ENCODE measurements at places on chromosomes 3 and 15.

- no peak for DNase-seq
Measured at GRCh38 chr3:17054982-17055343, 170.2 kb downstream of the PLCL2 start.

DNA sequence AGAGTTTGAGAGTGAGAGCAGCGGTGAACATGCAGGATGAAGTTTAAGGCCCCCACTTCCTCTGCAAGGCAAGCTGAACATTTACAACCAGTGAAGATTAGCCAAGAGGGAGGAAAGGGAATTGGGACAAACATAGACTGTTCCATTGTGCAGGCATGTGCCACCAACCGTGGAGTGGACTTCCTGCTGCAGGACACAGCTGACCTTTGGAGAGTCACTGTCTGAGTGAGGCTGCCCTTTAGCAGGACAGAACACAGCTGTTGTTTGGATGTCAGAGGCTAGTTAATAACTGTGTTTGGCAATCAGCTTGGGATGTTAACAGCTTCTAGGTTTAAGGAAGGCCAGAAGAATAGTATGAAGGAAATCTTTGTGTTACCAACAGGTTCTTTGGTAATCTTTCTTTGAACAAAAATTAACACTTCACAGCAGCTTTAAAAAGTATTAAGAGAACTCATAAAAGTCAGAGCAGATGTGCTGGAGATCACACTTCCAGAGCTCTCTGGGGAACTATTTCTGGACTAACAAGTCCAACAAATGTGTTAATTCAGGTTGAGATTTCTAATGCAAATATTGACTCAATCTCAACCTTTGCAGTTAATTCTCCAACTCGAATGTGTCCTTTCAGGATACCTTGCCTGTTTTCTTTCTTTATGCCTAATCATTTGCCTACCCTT lies 31.4 kb downstream of the CTDSPL start:
- no peak for DNase-seq

GRCh38 chr15:50458348-50459112 lies 34.3 kb downstream of the USP8 start:
- DNase-seq: no peak

DNA sequence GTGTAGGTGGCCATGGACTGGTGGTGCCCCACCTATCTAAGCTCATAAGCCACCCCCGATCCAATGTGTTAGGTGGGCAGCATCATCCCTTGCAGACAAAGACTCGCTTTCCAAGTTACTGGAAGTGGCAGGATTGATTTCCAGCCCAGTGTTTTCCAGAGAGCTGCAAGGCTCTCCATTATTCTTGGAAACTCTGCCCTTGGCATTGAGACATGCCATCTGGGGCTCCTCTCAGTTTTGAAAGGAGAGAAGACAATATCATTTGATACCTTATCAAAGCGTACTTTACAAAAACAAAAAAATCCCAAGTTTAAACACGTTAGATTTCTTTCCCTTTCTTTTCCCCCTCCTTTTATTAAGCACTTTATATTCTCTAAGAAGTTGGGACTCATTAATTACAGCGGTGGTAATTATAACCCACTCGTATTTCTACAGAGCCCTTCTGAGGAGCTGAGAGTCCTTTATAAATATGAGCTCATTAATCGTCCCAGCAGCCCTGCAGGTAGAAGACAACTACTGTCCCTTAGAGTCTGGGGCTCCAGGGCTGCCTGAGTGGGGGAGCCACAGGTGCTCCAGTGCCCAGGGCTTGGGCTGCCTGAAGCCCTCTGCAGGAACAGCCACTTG lies 226.1 kb downstream of the TLE3 start:
- DNase-seq: no peak

GRCh38 chr3:111333642-111334041 lies 208.4 kb upstream of the CD96 start:
- DNase-seq: peak; percentile 45

DNA sequence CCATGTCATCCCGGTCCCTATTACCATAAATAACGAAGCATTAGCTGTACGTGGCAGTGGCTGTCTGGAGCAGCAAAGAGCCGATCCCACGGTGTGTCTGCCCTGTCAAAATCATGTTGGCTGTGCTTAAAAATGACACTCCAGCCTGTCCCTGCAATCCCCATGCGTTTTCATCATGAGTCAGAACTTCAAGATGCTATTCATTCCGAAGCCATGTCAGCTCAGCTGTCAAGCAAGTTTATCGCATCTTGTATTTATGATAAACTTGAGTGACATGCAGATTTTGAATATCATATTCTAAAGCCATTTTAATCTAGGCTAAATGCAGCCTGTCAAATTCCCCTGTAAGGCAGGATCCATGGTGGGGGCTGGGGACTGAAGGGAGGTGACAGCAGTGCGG lies 152.4 kb downstream of the TJP1 start:
- no peak for DNase-seq

- DNase-seq: no peak
Measured at GRCh38 chr15:99574502-99574901, 8.7 kb downstream of the MEF2A start.

GRCh38 chr3:160447544-160447943 lies 2.0 kb downstream of the TRIM59 start:
- peak; percentile 54 for DNase-seq

DNA sequence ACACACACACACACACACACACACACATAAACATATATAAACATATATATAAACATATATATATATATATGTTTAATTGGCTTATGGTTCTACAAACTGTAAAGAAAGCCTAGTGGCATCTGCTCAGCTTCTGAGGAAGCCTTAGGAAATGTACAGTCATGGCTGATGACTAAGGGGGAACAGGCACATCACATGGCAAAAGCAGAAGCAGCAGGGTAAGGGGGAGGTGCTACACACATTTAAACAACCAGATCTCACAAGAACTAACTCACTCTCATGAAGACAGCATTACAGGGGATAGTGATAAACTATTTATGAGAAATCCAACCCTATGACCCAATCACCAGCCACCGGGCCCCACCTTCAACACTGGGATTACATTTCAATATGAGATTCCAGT lies 922.9 kb downstream of the SI start:
- DNase-seq: no peak

DNA sequence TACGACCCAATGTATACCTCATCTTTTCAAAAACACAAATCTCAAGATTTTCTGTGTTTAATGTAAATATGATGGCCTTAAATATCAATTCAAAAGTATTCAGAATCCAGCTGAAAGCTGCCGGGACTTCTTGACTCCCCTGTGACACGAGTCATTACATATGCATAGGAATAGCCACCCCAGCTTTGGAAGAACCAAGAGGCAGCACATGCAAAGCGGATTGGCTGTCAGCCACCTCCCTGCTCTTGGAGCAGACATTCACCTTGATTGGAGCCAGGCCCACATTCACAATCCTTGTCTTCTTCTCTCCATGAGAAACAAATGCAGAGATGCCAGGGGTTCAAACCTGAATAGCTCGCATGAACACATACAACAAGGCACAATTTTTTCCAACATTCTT lies 10.8 kb upstream of the CAV3 start:
- no peak for DNase-seq

GRCh38 chr3:55567615-55568014 lies 80.5 kb upstream of the WNT5A start:
- no peak for DNase-seq

GRCh38 chr3:155281912-155282311 lies 11.6 kb downstream of the STRIT1 start:
- no peak for DNase-seq

DNA sequence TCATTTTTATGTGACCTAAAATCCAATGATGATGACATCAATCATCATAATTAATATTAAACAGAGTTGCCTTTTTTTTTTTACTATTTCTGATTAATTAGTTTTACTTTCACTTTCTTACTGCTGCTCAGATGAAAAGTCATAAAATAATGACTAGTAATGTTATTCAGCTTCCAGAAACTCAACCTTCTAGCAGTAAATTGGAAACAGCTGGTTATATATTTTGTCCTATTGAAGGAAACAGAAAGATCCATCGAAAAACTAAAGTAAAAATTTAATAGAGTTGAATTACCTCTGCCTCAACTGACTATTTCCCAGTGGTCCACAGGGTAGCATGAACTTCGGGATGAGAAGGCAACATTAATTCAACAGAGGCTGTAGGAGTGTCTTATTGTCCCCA lies 107.1 kb upstream of the PTX3 start:
- peak; percentile 29 for DNase-seq

DNA sequence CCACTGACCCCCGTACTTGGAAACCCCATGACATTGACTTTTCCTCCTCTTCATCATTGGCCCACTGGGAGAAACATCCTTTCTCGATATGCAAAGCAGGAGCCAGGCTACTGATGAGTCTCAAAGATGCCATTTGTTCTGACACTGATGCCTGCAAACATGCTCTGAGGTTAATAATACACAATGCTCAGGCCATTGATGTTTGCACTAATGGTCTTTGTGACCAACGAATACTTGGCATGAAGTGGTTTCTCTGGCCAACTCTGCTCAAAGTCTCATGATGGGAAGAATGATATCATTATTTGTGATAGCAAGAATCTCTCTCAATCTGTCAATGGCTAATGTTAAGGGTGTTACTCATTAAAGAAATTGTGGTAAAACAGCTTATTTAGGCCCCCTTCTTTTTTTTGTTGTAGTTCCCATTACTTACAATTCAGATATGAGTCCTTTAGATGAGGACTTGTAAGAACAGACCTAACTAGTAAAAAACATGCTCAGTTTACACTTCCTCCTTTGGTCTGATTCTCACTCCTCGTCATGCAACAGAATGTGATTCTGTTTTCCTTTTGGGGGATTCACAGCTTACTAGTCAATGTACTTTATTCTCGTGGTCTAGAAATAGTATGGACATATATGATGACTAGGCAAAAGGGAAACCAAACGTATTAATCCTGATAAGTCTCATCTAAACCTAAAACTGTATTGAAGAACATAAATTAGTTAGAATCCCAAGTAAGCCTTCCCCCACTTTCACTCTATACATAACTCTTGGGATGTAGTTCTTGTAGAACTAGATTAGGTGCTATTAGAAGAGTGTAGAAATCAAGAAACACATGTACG lies 488.8 kb upstream of the DPPA4 start:
- DNase-seq: no peak

DNA sequence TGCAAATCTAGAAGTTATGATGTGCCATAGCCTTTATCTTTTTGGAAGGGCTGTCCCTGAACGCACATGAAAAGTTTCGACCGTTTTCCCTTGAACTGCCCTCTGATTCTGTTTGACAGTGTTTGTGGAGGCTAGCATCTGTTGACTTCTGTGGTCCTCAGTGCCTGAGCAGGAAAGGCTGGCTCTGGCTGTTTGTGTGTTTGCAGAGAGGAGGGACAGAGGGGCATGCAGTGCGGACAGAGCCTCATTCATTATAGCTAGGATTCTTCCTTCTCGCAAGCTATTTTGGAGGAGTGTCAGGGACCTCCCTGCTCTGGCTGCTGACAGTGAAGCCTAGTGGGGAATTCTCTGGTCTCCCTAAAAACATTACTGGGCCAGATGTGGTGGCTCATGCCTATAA lies 64.5 kb downstream of the CDAN1 start:
- no peak for DNase-seq

GRCh38 chr3:2579206-2579605 lies 480.5 kb downstream of the CNTN4 start:
- DNase-seq: no peak

- no peak for DNase-seq
Measured at GRCh38 chr15:26516102-26516980, 256.5 kb downstream of the GABRB3 start.

DNA sequence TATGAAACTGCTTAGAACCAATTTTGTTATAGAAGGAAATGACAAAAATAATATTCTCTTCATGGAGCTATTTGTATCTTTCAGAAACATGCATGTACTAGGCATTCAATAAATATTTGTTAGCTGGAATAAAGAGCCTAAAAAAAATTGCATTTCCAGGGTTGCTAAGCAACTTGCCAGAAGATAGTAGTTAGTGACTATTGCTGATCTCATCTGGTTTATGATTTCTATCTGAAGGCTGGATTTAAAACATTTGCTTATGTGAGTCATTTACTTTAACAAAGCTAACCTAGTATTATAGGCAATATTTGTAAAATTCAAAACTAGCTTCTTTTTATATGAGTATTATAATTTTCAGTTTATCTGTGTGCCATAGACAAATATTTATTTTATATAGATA lies 78.3 kb downstream of the NAALADL2 start:
- peak; percentile 48 for DNase-seq

DNA sequence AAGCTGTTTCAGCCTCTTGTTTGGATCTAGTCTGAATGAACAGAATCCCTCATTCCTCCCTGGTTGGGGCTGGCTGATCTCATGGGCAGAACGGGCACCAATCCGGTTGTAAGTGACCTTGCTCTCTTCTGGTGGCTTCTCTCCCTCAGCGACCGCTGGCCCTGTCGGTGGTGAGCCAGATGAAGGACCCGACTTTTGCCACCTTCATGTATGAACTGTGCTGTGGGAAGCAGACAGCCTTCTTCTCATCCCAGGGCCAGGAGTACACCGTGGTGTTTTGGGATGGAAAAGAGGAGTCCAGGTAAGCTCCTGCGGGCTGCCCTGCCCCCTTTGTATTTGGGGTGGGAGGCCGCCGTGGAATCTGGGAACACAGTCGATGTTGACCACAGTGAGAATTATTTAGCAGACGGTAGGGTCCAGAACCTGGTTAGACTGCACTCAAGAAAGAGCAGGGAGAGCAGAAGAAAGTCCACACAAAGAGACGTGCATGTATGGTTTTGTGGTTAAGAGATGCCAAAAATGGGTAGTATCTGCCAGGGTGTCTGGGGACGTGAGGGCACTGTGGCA lies 138.8 kb downstream of the LRRK1 start:
- DNase-seq: no peak

- peak; percentile 67 for DNase-seq
Measured at GRCh38 chr15:42591238-42591934, 16.0 kb downstream of the STARD9 start.

- DNase-seq: no peak
Measured at GRCh38 chr3:52555056-52555455, 18.7 kb downstream of the UQCC5 start.

DNA sequence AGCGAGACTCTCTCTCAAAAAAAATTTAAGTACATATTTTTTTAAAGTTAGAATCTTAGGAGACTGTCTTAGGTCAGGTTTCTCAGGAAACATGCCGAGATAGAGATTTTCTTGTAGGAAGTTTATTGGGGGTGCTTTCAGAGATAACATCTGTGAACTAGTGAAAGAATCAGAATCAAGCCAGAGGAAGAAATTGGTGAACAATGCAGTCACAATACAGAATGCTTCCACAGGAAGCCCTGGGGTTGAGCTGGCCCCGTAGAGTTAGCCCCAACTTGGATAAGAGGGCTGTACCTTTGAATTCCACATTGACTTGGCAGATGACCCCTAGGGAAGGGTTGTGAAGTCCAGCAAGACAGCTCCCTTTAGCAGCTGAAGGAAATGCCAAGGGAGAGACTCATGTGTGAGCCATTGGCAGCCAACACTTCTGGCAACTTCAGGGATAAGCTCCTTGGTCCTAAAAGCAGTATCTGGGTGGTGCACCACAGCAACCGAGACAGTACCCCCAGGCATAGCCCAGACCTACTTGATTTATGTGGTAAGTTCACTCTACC lies 7.1 kb upstream of the PLCB2 start:
- DNase-seq: no peak

- DNase-seq: no peak
Measured at GRCh38 chr3:64761729-64762128, 73.9 kb upstream of the ADAMTS9 start.
